ENCODE measurements at places on chromosomes 13 and 19.

DNA sequence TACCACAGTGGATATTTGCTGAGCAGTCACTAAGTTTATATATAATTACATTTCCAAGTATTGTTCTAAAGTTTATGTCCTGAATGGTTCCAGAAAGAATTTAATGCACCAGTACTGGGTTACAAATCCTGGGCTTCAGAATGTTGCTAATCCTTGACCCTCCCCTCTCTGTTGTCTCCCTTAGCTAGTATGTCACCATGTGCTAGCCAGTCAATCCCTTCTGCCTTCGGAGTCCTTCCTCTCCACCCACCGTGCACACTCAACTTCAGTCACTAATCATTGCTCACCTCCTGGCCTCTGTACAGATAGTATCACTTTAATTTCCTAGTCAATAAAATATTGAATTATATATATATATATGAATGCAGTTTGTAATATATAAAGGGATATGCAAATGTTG is 7.5 kb downstream of the FAM124A start:
- no peak for DNase-seq

DNA sequence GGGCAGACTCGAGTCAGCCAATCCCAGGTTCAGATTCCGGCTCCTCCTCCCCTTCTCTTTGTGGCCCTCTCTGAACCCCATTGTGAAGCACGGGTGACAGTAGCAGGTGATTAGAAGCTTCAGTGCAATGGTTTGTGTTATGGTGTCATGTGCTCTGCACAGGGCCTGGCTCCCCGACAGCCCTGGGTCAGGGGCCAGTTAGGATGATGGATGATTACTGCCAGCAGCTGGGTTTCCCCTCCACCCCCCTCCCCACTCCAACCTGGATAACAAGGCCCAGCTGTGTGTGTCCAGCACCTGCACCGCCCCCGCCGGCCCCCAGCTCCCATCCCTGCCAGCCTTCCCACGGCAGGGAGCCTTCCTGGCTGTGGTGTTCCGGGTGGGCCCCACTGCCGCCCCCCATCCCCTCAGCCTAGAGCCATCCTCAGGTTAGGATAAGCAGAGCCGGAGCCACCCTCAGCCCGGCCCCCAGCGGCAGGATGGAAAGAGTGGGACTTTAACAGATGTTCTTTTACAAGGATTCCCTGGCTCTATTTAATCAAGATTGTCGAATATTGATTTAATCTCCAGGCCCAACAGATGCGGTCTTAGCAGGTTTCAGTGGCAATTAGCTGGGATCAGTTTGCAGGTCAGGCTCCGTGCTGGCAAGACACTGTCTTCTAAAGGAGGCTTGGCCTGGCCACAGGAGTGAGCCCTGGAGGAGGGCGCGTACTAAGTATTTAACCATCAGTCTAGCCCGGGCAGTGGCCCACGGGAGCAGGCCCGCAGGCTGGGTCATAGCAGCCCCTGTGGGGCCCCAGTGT is 156.2 kb downstream of the SIPA1L3 start:
- DNase-seq: no peak

DNA sequence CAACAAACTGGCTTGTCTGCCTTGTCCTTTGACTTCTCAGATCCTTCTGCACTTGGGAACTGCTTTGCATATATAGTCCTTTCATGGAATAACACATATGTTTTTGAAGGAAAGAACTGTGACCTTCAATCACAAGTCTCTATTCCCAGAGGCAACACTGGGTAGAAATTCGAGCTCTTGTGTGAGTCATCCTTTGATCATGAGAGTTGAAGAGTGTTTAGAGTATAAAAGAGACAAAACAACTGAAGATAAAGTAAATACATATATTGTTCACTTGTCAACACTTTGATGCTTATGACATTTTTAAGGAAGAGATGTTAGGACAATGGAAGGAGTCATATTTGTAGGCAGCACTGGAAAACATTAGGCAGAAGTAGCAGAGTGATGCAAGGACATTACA is 5.2 kb upstream of the OR7A5 start:
- DNase-seq: no peak

DNA sequence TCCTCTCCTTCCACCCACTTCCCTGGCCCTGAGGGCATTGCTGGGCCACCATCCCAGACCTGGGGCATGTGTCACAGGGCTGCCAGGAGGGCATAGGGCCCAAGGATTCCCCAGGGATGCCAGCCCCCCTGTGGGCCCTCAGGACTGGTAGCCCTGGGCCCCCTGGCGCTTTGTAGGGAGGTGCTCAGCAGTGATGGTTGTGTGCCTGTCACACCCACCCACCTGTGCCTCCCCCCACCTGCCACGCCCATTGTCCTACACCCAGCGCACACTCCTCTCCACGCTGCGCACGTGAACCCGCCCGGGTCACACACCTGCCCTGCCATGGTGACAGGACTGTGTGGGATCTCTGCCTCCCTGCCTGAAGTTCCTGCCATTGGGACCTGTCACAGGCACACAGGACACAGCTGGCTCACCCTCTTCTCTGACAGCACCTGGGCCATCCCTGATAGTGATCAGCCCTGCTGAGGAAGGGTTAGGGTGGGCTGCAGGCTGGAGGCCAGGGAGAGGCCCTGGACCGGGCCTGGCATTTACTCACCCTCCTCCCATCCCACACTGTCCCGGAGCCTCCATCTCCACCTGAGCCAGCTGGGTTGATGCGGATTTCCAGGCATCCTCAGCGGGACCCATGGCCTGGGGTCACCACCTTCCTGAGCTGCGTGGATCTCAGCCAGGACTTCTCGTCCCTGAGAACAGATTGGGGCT is 23.9 kb downstream of the WTIP start:
- no peak for DNase-seq

- no peak for DNase-seq
Observed at GRCh38 chr13:75760131-75761021, 124.2 kb downstream of the LMO7 start.

GRCh38 chr13:48161530-48162179 is 66.8 kb upstream of the MED4 start:
- no peak for DNase-seq

GRCh38 chr13:51477653-51478324 is 25.0 kb upstream of the INTS6 start:
- DNase-seq: no peak

DNA sequence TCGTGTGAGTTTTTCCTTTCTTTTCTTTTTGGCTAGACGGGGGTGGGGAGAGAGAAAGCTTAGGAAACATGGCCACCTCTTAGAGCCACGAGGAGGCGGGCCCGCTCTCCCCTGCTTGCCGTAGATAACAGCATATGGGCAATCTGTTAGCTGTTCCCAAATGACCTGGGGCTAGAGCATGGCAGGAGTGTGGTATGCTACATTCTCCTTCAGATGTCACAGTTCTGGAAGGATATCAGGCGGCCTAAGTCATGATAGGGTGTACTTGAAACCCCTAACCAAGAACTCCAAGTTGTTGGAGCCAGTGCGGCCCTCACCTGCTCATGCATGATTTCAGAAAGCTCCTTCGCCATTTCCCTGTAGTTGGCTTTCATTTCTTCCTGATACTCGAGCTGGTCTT is 44.3 kb upstream of the SLC15A1 start:
- no peak for DNase-seq

DNA sequence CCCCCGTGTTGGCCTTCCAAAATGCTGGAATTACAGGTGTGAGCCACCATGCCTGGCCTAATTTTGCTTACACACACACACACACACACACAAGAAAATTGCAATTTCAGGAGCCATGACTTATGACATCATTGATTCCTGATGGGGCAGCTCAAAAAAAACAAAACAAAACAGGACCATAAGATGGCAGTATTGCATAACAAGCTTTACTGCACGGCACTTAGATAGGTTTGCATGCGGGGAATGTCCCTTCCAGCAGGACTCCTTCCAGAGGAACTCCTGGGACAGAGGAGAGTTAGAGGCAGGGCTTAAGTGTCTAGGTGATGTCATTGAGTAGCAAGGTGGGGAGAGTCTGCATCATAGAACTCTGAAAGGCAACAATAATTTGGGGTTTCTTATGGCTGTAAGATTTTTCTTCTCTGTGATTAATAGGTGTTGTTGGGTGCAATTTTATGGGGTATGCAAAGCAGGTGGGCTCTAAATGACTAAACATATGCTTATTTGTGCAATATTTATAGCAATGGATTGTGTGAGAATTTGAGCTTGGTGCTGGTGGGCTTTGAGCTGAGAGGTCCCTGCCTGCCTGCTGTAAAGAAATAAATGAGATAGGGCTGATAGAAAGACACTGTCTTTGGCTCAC is 9.0 kb upstream of the ACSBG2 start:
- DNase-seq: no peak

DNA sequence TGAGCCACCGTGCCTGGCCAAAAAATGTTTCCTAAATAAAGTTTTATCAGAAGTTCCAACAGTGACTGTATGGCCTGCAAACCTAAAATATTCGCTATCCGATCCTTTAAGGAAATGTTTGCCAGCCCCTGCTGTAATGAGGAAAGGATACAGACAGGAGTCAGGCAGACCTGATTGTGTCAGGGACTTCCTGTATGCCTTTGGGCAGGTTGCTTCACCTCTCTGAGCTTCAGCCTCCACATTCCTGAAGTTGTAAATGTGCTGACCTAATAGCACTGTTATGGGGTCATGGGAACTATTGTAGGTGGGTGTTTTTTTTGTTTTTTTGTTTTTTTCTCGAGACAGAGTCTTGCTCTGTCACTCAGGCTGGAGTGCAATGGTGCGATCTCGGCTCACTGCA is 6.2 kb downstream of the ABHD8 start:
- no peak for DNase-seq

DNA sequence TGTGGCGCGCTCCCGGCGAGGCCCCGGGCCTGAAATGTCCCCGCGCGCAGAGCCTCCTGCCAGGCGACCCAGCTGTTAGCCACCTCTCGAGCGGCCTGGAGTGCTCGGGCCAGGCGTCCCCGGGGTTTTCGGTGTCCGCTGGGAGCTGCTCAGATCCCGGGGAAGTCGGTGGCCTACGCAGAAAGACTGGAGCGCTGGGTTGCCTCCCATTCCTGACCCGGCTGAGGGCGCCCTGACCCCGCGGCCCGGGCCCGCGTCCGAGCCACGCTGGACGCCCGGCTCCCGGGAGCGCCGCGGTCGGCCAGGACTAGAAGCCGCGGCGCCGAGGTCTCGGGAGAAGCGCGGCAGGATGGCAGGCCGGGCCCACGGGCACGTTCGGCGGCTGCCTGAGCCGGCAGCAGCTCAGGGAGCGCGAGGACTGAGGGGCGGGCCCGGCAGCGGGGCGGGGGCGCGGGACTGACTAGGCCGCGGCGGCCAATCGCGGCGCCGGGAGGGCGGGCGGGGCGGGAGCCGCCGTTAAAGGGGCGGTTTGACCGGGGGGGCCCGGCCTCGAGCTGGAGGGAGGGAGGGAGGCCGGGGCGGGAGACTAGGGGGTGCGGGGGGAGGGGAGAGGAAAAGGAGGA is 1.3 kb upstream of the ZIC2 start:
- DNase-seq: no peak

DNA sequence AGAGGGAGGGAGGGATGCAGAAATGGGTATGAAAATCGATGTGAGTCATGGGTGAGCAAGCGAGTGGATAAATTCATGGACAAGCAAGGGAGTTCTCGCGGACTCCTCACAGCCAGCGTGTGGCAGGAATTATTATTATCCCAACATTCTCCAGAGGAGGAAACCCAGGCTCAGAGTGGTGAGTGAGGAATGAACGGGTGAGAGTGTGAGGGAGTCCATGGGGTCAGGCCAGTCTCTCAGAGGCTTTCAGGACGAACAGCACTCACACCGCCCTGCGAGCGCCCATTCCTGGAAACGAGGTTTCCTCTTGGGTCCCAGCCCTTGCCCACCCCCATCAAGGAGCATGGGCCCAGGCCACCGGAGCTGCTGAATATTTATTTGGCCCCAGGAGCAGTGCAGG is 6.3 kb upstream of the DNAAF3 start:
- DNase-seq: no peak

DNA sequence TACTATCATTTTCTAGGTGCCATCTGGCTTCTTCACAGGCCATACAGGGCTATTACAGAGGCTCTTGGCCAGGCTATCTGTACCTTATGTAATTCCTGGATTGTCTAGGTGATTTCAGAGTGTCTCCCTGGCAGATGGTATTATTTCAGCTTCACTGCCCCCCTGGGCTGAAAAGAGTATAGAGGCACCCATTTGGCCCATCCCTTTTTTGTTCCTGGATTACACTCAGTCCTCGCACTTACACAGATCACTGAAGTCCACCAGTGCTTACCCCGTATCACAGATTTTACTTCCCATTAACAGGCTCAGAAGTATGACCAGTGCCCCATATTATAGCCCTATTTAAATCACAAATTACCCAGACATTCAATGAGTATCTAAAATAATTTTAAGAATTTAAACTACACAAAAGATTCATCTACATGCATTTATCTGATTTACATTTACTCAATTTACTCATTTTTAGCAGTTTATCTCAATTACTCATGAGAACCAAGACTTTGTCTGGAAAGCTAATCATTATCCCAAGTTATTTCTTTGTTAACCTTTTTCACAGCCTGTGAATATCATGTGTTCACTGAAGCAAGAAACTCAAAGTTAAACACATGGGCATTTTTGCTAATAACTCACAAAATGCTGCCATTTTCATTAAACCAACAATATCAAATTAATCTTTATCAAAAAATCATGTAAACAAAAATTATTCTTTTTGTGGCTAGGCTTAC is 121.0 kb downstream of the PCDH20 start:
- no peak for DNase-seq

DNA sequence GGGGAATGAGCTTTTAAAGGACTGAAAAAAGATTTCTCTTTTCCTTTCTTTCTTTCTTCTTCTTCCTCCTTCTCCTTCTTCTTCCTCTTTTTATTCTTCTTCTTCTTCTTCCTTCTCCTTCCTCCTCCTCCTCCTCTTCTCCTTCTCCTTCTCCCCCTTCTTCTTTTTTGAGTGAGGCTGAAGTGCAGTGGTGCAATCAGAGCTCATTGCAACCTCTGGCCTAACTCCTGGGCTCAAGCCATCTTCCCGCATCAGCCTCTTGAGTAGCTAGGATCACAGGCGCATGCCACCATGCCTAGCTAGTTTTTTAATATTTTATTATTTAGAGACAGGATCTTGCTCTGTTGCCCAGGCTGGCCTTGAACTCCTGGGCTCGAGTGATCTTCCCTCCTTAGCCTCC is 120.9 kb upstream of the KL start:
- no peak for DNase-seq

DNA sequence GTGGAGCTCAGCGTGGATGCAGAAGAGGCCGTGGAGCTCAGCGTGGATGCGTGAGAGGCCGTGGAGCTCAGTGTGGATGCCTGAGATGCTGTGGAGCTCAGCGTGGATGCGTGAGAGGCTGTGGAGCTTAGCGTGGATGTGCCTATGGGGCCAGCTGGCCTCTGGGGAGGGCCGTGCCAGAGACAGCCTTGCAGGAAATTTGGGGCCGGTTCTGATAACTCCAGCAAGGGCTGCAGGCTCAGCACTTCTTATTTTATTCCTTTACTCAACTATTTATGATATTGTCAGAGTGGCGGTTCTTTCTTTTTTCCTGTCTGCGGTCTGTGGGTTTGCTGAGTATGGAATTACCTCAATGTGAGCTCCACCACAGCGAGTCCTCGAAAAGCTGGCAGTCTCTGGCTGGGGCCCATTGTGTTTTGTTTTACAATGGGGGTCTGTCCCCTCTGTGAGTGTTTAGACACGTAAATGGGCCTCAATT is 17.8 kb upstream of the TMEM255B start:
- no peak for DNase-seq

DNA sequence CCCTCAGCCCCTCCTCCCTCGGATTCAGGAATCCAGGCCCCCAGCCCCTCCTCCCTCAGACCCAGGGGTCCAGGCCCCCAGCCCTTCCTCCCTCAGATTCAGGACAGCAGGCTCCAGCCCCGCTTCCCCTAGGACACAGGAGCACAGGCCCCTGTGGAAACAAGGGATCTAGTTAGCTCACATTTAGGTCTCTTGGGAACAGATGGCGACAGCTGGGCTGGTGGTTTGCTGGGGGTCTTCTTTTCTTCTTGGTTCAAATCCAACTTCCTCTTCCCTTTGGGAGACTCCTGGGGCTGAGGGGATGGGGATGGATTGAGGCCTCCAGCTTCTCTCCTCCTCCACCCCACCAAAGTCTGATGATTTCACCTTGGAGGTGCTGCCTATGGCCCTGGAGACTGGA is 19.6 kb downstream of the ZNF575 start:
- no peak for DNase-seq
